Stimulated activated CD4-positive, alpha-beta T cell treated with anti-CD3 and anti-CD28 coated beads, Interleukin-15, amount 100 ng/mL, for 1 hour (primary cell): ENCODE measurements at places on chromosomes 3 and 15.

GRCh38 chr3:196517919-196518318 lies 2.8 kb upstream of the SMCO1 start:
- DNase-seq, result no peak

GRCh38 chr3:25497096-25497495 lies 69.0 kb downstream of the RARB start:
- no peak for DNase-seq

DNA sequence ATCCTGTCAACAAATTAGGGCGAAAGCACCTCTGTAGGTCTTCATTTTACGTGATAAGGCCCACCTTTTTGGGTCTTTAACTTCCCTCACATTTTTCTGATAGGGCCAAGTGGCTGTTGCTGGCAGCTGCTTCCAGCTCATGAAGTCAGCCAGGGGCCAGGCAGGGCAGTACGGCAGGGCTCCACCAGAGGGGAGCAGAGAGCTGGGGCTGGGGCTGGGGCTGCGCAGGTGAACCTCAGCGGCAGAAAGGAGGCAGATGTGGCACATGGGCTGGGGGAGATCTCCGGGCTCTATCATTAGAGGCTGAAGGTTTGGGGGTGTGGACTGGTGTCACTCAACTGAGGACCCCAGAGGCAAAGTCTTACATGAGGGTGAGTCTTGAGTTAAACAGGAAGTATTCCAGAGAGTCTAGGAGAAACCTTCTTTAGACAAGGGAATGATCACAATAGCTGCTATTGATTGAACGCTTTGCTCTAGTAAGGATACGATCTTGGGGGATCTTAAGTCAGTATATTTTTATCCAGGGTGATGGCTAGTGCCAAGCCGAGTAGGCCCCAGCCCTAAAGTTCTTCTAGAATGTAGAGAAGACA lies 62.8 kb upstream of the MEX3B start:
- DNase-seq, result peak; percentile 26

- DNase-seq, result no peak
These were observed 64.2 kb downstream of the DMXL2 start for GRCh38 chr15:51558411-51558810.

DNA sequence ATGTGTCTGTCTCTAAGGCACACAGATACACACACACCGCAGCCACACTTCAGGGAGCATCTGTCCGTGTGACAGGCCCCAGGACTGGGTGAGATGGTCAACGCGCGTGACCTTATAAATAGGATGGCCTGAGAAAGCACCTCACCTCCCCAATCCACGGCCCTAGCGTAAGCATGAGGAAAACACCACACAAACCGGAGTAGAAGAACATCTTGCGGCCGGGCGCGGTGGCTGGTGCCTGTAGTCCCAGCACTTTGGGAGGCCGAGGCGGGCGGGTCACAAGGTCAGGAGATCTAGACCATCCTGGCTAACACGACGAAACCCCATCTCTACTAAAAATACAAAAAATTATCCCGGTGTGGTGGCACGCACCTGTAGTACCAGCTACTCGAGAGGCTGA lies 1.6 kb downstream of the NIPA1 start:
- DNase-seq, result no peak

GRCh38 chr15:71761649-71762048 lies 48.7 kb upstream of the NR2E3 start:
- DNase-seq, result no peak

GRCh38 chr15:89450076-89451006 lies 46.0 kb downstream of the RHCG start:
- no peak for DNase-seq

DNA sequence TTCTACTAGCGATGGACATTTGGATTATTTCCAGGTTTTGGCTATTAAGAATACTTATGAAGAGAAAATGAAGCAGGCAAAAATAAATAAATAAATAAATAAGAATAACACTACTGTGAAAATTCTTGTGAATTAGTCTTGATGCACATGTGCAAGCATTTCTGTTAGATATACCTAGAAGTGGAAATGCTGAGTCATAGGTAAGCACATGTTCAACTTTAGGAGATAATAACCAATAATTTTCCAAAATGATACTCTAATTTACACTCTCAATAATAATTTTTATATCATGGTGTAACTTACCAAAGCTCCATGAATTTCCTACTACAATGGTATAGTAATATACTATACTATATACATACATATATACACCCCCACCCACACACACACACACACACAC lies 23.4 kb downstream of the EMC4 start:
- DNase-seq, result no peak

- DNase-seq, result peak; percentile 66
These were observed 31.8 kb upstream of the MYZAP start for GRCh38 chr15:57559875-57560274.
